Dermis blood vessel endothelial cell (primary cell): ENCODE measurements at places on chromosomes 12 and 14. TPM values are rescaled to one million over a fixed set of nuclear protein-coding genes. Genes with fewer than 3 reads are reported as not detected.

The SOAT2 gene
- not detected in 2 replicates for total RNA-seq

The EML1 gene
- 45.8 and 47.1 TPM in 2 replicates for total RNA-seq

The GNB3 gene
- 0.28 and 1.0 TPM in 2 replicates for total RNA-seq

The NAV3 gene
- 5.4 and 6.0 TPM in 2 replicates for total RNA-seq

The TAS2R19 gene
- 4.0 and 9.2 TPM in 2 replicates for total RNA-seq

The CAPZA3 gene
- not detected in 2 replicates for total RNA-seq

The MED6 gene
- 32.8 and 35.8 TPM in 2 replicates for total RNA-seq

The DPF3 gene
- 1.4 and 2.9 TPM in 2 replicates for total RNA-seq

The PPP2R5E gene
- 14.3 and 37.1 TPM in 2 replicates for total RNA-seq

GRCh38 chr14:28765169-28765830, 1.3 kb upstream of the FOXG1 start:
- DNase-seq = no peak

GRCh38 chr12:2076196-2076570, 23.4 kb downstream of the CACNA1C start:
- no peak for DNase-seq

DNA sequence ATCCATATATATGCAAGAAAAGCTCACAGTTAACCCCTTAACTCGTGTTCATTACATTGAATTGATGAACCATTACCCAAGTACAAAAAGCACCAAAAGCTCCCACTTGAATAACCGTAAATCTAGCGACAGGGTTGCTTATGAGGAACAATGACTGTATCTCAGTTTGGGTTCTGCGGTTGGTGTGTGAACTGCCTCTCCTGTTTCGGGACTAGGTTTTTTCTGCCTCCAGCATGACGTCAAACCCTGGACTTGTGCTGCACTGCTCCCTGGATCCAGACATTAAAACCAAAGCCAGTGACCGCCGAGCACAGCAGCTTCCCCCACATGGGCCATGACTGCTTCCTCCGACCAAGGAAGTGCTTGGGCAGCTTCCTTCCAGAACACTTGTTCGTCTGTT, 77.7 kb downstream of the SETD3 start:
- DNase-seq = no peak

GRCh38 chr14:22900081-22900799, 17.2 kb downstream of the REM2 start:
- peak; percentile 85 for DNase-seq

DNA sequence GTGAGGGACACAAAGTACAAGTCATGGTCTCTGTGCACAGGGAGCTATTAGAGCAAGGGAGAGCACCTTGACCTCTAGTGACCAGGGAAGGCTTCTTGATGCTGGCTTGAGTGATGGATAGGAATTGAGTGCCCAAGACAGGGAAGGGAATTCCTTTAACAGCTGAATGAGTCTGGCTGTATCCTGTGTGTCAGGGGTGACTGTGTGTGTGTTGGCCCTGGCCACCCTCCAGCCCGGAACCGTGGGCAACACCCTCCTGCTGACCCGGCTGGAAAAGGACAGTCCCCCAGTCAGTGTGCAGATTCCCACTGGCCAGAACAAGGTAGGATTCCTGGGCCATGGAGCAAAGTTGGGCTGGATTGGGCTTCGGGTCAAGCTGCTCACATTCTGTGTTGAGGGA, 5.5 kb upstream of the PFDN5 start:
- DNase-seq = peak; percentile 52

DNA sequence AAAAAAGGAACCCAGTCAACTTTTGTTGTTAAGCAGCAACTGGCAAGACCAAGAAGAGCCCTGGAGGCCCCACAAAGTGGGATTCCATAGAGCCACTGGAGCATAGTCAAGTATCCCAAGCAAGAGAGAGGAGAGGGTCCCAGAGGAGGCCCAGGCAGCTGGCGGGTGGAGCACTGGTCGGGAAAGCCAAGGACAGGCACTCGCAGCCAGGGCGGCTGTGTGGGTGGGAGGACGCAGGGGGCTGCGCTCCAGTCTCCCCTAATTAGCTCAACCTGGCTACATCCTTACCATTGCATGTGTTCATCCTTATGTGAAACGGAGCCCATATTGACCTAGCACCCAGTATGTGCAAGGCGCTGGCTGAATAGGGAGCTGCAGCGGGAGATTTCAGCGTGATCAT, 18.3 kb upstream of the ZFP36L1 start:
- DNase-seq = no peak

- DNase-seq = no peak
Measured at GRCh38 chr14:60878121-60878520, 102.8 kb downstream of the TRMT5 start.

- DNase-seq = no peak
Measured at GRCh38 chr14:28467611-28468010, 299.0 kb upstream of the FOXG1 start.

- no peak for DNase-seq
Measured at GRCh38 chr14:69963966-69964365, 84.8 kb downstream of the SMOC1 start.

DNA sequence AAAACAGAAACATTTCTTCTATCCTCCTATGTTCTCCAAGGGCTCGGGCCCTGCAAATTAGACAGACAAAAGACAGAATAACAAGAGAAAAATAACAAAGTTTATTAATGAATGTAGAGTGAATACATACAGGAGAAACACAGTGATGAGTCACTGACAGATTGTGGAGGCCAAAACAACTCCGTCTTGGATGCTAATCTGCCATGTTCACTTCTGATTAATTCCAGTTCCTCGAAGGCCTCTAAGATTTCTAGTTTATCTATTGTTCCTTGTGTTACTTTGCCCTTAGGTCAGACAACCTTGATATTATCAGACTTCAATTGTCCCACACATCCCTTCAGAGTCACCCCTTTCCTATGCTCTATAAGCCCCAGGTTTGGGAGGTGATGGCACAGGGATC, 26.8 kb upstream of the NEDD1 start:
- no peak for DNase-seq

GRCh38 chr14:88210426-88210825, 112.6 kb downstream of the KCNK10 start:
- DNase-seq = no peak

- DNase-seq = no peak
Measured at GRCh38 chr14:30410986-30411385, 148.0 kb upstream of the G2E3 start.

GRCh38 chr14:40713387-40713786, 893.3 kb upstream of the LRFN5 start:
- no peak for DNase-seq

DNA sequence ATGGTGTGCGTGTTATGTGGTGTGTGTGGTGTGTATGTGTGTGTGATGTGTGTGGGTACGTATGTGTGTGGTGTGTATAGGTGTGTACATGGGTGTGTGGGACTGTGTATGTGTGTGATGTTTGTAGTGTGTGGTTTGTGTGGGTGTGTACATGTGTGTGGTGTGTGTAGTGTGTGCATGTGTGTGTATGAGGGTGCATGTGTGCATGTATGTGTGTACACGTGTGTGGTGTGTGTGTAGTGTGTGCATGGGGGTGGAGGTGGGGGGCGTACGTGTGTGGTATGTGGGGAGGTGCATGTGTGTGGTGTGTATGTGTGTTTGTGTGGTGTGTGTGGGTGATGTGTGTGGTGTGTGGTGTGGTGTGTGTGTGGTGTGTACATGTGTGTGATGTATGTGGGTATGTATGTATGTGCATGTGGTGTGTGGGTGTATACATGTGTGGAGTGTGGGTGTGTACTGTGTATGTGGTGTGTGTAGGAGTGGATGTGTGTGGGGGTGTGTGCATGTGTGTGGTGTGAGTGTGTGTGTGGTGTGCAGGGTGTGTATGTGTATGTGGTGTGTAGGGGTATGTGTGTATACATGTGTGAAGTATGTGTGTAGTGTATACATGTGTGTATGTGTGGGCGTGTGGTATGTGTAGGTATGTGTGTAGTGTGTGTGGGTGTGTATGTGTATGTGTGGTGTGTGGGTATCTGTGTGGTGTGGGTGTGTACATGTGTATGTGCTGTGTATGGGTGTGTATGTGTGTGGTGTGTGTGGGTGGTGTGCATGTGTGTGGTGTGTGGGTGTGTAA, 119.8 kb upstream of the GSC start:
- no peak for DNase-seq

- DNase-seq = peak; percentile 28
Measured at GRCh38 chr12:3651585-3652424, 101.1 kb downstream of the CRACR2A start.

DNA sequence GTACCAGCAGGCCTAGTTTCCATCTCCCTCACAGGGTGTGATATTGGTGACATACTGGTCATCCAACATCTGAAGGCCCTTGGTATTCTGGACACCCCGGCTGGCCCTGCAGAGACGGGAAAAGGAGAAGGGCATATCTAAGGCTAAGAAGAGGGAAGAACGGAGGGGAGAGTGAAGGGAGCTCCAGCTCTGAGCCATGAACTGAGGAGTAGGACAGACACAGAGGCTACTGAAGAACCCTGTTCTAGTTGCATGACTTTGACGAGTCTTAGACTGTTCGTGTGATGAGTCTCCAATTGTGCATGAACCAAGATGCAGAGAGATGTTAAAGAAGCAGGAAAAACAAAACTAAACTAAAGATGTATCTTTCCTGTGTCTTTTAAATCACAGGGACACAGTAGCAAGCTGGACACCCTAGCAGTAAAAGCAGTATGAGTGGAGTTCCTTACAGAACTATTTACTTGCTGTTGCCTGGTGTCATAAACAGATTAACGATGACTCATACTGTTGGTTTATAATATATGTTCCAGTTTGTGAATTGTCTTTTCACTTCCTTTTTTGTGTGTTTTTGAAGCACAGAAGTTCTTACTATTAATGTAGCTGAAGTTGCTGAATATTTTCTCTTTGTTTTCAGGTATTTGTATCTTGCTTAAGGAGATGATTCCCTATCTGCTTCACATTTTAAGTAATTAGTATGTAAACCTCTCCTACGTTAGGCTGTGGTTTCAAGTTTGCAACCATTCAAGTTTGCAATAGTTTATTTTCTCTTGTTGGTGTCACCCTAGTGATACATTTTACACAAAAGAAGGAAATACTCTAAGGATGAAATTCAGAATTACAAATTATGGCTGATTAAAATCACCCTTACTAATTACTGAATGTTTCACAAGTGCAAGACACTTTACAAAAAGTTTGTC, 15.7 kb downstream of the FAR2 start:
- peak; percentile 83 for DNase-seq

- DNase-seq = no peak
Measured at GRCh38 chr12:11633968-11634367, 15.5 kb upstream of the ETV6 start.

DNA sequence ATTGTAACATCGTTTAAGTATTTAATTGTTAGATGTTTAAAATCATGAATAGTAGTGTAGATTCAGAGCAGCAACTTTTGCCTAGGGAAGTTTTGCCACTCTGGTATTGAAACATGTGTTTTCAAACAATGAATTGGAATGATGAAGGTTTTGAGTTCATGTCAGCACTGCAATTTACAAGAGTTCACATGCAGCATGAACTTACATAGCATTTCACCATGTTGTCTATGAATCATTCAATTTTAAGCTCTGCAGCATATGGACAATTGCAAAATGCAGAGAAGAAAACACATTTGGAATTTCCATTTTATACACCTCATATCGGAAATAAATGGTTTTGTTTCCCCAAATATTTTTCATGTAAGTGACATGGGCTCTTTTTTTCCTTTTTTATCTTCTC, 170.7 kb upstream of the CDKN3 start:
- DNase-seq = no peak

DNA sequence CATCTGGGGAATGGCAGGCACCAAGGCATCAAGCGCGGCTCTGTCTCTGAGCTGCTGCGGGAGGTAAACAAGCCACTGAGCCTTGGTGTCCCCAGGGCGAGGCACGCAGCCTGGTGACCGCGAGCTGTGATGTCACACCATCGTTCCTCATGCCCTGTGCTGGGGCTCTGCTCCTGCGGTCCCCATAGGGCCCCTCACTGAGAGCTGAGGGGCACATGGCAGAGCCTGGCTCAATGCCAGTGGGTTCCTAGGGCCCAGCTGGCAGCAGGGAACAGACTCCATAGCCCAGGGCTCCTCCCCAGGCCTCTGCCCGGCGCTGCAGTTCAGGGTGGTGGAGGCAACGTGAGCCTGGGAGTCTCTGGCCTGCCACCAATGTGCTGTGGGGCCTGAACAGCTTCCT, 22.6 kb downstream of the CHGA start:
- no peak for DNase-seq

DNA sequence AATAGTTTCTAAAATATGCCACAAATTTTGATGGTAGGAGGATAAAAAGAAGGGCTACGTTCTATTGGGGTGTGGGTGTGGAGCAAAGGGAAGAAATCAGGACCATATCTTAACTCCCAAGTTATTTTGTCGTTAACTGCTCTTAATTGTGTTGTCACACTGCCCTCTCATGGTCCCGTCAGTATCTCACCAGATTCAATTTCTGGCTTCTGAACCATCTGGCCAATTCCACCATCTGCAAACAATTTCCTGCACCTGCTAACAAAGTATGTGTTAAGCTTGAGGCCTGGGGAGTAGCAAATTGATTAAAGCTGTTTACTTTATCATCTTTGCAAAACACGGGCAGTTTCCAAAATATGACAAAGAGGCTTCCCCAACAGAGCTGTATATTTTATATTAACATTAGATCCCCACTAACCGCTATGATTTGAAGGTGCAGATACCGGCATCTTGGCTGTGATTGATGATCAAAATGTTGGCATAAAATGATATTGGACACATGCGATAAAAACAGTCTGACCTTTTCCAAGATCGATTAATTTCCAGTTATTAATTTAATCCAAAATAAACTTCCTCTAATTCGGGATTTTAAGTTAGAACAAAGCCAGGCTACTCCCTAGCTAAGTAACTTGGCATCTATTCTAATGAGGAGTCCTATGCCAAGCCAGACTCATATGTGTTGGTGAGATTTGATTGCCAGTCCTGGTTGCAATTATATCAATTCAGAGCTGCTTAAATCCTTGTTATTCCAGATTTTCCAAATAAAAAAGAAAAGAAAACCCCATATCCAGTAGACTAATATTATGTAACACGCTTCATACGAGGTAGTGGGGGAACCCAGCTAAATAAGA, 6.9 kb upstream of the DNM1L start:
- DNase-seq = peak; percentile 92

- peak; percentile 74 for DNase-seq
Measured at GRCh38 chr12:47838286-47838931, 18.7 kb upstream of the HDAC7 start.

DNA sequence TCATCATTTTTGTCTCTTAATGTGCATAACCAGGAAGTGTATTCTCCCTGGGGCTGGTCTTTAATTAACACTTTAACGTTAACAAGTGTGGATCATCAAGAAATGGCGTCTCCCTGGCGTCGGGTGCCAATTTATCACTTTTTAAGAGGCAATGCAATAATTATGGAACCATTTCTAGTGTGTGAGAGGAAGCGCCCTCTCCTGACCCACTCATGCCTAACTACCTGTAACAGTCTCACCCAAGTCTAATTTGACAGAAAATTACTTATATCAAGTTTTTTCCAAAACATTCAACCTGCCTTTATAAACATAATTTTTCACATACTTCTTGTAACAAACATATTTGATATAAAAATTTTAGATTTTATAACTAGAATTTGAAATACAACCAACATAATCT, 905.3 kb upstream of the MDGA2 start:
- DNase-seq = no peak

GRCh38 chr14:97524589-97525319, 727.6 kb downstream of the VRK1 start:
- DNase-seq = no peak
